Smooth muscle cell of the coronary artery (primary cell): ENCODE measurements at places on chromosomes 7 and 10. TPM values are rescaled to one million over a fixed set of nuclear protein-coding genes. Genes with fewer than 3 reads are reported as not detected.

Gene GNGT1
- not detected in 2 replicates for total RNA-seq

Gene GRM8
- not detected in 2 replicates for total RNA-seq

Gene LIPM
- total RNA-seq, result not detected in 2 replicates

Gene TMEM176B
- 4.8 TPM in 1 of 2 replicates, not detected in the other for total RNA-seq

Gene TCAF2
- total RNA-seq, result 1.4 and 2.1 TPM in 2 replicates

Gene RSPH10B2
- total RNA-seq, result 0.30 TPM in 1 of 2 replicates, not detected in the other

Gene MMD2
- not detected in 2 replicates for total RNA-seq

Gene KEL
- 0.53 TPM in 1 of 2 replicates, not detected in the other for total RNA-seq

Gene TMEM26
- total RNA-seq, result 0.35 and 0.60 TPM in 2 replicates

Gene LIPA
- total RNA-seq, result 35.4 and 44.1 TPM in 2 replicates

Gene SPDYE1
- not detected in 2 replicates for total RNA-seq

Gene PPP1R17
- not detected in 2 replicates for total RNA-seq

Gene MAGI2
- 2.4 and 5.1 TPM in 2 replicates for total RNA-seq

Gene BAMBI
- total RNA-seq, result 13.1 and 19.4 TPM in 2 replicates

Gene C10orf95
- not detected in 2 replicates for total RNA-seq

Gene GRM3
- total RNA-seq, result not detected in 2 replicates

Gene RNF32
- total RNA-seq, result 0.23 and 0.98 TPM in 2 replicates

Gene TFPI2
- 0.47 and 166 TPM in 2 replicates for total RNA-seq

Gene STAMBPL1
- 8.3 and 29.6 TPM in 2 replicates for total RNA-seq

Gene UCN3
- not detected in 2 replicates for total RNA-seq

Gene OR2F1
- total RNA-seq, result not detected in 2 replicates

Gene ELMO1
- total RNA-seq, result 0.15 and 3.2 TPM in 2 replicates

Gene TBX20
- total RNA-seq, result 1.9 and 13.5 TPM in 2 replicates

Gene TMEM120A
- 25.8 and 95.0 TPM in 2 replicates for total RNA-seq

Gene ZFAND2A
- total RNA-seq, result 10.1 and 28.6 TPM in 2 replicates

Gene TMEM130
- total RNA-seq, result 0.12 and 0.23 TPM in 2 replicates

Gene CAMK2B
- total RNA-seq, result 0.23 and 0.59 TPM in 2 replicates

Gene OR6V1
- not detected in 2 replicates for total RNA-seq

Gene ASAH2B
- total RNA-seq, result 1.2 and 4.0 TPM in 2 replicates

Gene TRIM50
- total RNA-seq, result not detected in 2 replicates

Gene TET1
- 0.82 and 1.4 TPM in 2 replicates for total RNA-seq

Gene EBLN1
- not detected in 2 replicates for total RNA-seq

Gene LRRC18
- not detected in 2 replicates for total RNA-seq

Gene ACHE
- 0.38 TPM in 1 of 2 replicates, not detected in the other for total RNA-seq

Gene AKR1C2
- total RNA-seq, result 13.3 and 70.8 TPM in 2 replicates

Gene NRCAM
- total RNA-seq, result 1.1 and 1.9 TPM in 2 replicates

Gene ZYX
- total RNA-seq, result 6.3 and 25.7 TPM in 2 replicates

Gene LRMDA
- total RNA-seq, result 1.5 and 2.3 TPM in 2 replicates

Gene ANKRD16
- 5.1 and 10.1 TPM in 2 replicates for total RNA-seq

Gene NKX2-3
- not detected in 2 replicates for total RNA-seq

Gene MRLN
- total RNA-seq, result not detected in 2 replicates

Gene MUC3A
- total RNA-seq, result not detected in 2 replicates

Gene MKX
- total RNA-seq, result 0.08 and 0.94 TPM in 2 replicates

Gene CRHR2
- total RNA-seq, result not detected in 2 replicates

Gene PAPOLB
- total RNA-seq, result 0.08 TPM in 1 of 2 replicates, not detected in the other

Gene ADIRF
- 44.9 and 184 TPM in 2 replicates for total RNA-seq

Gene STEAP2
- total RNA-seq, result 2.6 and 48.2 TPM in 2 replicates

Gene DGKI
- 1.4 and 2.9 TPM in 2 replicates for total RNA-seq

Gene LIPN
- not detected in 2 replicates for total RNA-seq

Gene BNIP3
- total RNA-seq, result 51.7 and 87.6 TPM in 2 replicates

Gene NPSR1
- not detected in 2 replicates for total RNA-seq

Gene HNRNPF
- 215 and 341 TPM in 2 replicates for total RNA-seq

Gene SUN1
- total RNA-seq, result 131 and 176 TPM in 2 replicates

Gene SLC13A1
- not detected in 2 replicates for total RNA-seq
